ENCODE measurements at places on chromosomes 4 and X.

DNA sequence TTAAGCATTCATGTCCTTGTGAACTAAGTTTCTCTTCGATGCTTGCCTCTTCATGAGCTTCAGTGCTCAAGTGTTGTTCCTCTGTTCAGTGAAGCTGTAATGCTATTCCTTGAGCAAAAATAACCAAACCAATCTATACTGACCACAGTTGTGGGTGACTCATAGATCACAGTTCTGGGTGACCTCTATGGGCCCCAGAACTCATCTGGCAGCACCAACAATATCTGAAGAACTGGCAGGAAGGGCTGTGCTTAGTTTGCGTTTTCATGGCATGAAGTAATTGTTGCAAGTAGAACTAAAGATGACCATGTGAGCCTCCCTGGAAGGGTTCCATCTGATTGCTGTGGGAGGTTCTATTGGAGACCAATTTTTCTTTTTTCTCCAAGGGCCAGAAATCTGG, 106.2 kb downstream of the CCNG2 start:
- no peak for DNase-seq

DNA sequence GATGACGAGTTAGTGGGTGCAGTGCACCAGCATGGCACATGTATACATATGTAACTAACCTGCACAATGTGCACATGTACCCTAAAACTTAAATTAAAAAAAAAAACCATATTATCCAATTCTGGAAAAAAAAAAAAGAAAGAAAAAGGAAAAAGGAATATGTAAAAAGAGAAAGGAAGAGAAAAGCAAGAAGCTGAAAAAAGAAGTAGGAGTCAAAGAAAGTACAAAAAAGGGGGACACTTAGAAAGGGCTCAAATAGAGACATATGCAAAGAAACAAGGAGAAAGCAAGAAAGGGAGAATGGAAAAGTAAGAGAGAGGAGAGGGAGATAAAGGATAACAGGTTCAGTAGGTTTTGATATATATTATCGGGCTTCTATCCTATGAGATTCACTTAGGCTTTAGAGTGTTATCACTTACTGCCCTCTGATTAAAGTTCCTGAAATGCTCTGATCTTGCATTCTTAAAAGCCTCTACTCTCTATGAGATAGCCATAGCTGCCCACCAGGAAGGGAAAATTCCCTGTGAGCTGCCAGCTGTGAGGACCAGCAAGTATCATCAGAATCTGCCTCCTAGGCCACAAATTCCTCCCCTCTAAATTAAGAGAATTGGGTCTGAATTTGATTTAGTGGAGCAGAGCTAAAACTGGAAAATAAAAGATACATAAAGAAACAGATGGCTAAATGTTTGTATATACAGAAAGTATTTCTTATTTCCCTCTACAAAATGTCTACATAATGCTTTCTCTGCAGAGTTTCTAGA, 95.2 kb downstream of the AMMECR1 start:
- DNase-seq: no peak

DNA sequence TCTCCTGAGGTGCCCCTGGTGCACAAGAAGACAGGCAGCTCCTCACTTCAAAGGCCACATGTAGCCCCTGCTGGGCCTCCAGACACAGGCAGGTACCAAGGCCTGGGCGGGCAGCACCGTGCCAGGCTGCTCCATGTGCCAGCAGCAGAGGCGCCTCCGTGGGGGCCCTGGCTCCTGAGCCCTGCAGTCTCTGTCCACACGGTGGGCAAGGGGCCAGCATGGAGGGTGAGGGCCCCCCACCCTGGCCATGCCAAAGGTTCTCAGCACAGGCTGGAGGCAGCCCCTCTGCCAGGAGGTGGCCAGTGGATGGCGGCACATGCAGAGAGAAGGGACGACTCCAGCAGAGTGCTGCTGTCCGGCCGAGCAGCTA, 72.6 kb downstream of the FAM53A start:
- peak; percentile 19 for DNase-seq

- DNase-seq: no peak
Observed at GRCh38 chr4:26135331-26135730, 185.5 kb upstream of the RBPJ start.

DNA sequence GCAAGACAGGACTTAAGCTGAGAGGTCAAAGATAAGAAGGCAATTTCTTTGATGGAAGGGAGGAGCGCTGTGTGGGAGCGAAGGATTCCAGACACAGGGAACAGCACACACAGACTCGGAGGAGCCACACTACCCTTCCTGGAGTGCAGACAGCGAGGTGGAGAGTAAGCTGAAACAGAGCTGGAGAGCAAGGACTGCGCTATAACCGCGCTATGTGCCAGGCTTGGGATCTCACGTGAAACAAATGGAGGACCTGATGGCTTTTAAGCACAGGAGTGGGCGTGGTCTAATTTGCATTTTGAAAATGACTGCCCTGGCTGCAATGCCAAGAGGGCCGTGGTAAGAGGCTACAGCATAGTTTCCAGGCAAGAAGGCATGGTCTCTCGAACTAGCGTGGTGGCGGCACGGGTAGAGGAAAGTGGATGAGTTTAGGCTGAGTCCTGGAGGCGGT, 113.9 kb upstream of the SORBS2 start:
- DNase-seq: peak; percentile 28

GRCh38 chrX:129649268-129650182, 5.2 kb downstream of the APLN start:
- no peak for DNase-seq

GRCh38 chr4:15659768-15660570, 4.8 kb upstream of the FBXL5 start:
- no peak for DNase-seq

DNA sequence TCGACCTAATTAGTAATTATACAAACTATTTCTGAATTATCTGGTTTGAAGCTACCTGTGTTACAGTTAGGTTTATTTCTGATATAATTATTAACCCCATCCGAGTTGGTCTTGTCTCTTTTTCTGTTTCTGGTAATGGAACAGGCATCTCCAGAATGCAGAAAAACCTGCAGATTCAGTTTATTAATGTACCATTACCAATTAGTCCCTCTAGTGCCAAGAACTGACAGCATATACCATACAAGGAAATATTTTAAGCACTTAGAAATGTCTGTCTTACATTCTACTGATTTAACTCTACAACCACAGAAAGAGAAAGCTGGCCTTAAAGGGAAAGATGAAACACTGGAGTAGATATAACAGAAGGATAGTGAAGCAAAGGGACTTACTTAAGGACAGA, 570.6 kb downstream of the CENPC start:
- no peak for DNase-seq

DNA sequence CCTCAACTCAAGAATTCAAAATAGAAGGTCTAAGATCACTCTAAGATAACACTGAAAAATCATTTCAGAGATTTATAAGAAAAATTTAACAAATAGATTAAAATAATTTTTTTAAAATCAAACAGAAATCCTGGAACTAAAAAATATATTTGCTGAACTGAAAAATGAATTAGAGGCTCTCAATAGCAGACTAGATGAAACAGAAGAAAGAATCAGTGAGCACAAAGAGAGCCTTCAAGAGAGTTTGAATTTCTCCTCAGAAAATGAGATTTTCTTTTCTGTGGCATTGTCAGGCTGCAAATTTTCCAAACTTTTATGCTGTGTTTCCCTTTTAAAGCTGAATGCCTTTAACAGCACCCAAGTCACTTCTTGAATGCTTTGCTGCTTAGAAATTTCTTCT, 335.0 kb upstream of the SLC7A11 start:
- no peak for DNase-seq

GRCh38 chr4:59818656-59819055, 1381.5 kb upstream of the ADGRL3 start:
- DNase-seq: no peak

- DNase-seq: no peak
Observed at GRCh38 chrX:42691196-42691595, 86.8 kb downstream of the PPP1R2C start.

- no peak for DNase-seq
Observed at GRCh38 chr4:22458098-22458497, 57.8 kb downstream of the ADGRA3 start.

DNA sequence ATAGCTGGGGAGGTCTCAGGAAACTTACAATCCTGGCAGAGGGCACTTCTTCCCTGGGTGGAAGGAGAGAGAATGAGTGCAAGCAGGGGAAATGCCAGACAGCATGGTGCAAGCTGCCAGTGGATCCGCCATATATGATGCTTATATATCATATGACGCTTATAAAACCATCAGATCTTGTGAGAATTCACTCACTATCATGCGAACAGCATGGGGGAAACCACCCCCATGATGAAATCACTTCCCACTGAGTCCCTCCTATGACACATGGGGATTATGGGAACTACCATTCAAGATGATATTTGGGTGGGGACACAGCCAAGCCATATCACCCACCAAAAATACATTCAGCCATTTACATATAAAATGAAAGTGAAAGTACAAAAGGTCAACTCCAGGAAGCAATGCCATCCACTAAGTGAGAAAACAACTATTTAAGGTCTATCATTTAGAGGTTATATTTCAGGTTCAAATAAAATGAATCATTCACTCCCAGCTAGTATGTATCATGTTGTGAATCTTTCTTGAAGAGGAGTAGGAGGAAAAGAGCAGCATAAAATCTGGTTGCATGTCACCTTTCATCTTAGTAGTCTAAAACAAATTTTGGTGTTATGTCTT, 20.3 kb upstream of the DYNLT3 start:
- DNase-seq: no peak

DNA sequence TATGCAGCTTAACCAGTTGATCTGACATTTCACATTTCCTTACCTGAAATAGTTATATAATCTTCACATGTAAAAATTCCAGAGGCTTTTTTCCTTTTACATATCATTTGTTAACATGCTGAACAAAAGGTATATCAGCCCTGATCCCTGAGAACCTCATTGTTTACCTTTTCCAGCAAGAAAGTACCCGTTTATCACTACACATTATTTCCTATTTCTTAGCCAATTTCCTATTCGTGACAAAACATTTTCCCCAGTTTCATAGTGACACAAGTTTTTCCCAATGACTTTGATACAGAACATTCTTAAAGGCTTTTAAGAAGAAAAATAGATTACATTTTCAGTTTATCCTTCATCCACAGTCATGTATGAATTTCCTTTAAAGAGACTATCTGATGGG, 86.6 kb upstream of the DKK2 start:
- no peak for DNase-seq

- no peak for DNase-seq
Observed at GRCh38 chr4:140291259-140291658, 82.2 kb upstream of the SCOC start.

DNA sequence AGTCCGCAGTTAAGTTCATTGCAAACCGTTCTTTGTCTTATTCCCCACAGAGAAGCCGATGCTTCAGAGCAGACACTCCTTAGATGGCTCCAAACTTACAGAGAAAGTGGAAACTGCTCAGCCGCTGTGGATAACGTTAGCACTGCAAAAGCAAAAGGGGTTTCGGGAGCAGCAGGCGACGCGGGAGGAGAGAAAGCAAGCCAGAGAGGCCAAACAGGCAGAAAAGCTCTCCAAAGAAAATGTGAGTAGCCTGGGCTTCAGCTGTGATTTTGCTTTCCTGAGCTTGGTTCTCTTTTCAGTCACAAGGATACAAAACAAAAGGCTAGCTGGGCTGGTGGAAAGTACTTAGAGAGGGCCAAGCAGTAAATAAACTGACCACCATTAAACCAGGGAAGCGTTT, 64.0 kb downstream of the AASDH start:
- no peak for DNase-seq

DNA sequence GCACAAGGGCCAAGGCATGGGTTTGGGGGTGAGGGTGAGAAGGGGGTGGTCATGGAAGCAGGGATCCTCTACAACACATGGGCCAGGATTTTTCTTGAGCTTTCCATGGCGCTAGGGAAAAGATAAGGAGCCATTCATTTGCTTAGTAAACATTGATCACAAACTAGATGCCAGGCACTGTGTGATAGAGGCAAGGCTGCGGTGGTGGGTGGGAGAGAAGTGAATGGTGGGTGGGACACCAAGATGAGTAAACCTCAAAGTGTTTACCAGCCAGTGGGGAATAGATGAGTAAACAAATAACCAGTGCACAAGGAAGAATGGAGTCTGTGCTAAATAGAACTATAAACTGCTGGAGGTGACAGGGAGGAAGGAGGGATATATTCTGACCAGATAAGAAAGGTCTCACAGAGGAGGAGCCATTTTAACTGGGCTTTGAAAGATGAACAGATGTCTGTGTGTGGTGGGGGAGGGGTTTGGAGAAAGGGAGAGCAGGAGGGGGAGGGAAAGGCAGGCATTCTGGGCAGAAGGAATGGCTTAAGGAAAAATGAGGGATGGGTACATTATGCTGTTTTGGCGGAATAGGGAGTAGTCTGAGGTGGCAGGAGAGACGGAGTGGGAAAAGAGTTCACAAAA, 48.0 kb upstream of the LAS1L start:
- no peak for DNase-seq

DNA sequence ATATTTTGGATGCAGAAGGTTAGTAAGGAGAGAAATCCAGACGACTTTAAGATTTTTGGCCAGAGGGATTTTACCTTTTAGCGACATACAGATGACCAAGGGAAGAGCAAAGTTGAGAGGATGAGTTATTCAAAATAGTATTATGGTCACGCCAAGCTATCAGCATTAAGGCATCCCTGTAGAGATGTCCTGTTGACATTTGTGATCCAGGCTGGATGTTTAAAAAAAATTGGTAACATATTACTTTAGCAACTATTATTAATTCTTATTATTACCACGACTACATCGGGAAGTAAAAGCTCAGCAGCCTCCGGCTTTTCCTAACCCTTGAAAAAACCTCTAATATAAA, 562 bp upstream of the OSTC start:
- DNase-seq: no peak

- DNase-seq: no peak
Observed at GRCh38 chr4:79370026-79370425, 38.0 kb downstream of the GK2 start.

GRCh38 chr4:93732509-93732908, 96.0 kb upstream of the ATOH1 start:
- no peak for DNase-seq

- DNase-seq: no peak
Observed at GRCh38 chrX:123088331-123088730, 95.7 kb upstream of the GRIA3 start.

GRCh38 chr4:47274901-47275300, 188.6 kb downstream of the COMMD8 start:
- DNase-seq: no peak

- DNase-seq: peak; percentile 43
Observed at GRCh38 chr4:113584407-113585150, 177.0 kb downstream of the CAMK2D start.

DNA sequence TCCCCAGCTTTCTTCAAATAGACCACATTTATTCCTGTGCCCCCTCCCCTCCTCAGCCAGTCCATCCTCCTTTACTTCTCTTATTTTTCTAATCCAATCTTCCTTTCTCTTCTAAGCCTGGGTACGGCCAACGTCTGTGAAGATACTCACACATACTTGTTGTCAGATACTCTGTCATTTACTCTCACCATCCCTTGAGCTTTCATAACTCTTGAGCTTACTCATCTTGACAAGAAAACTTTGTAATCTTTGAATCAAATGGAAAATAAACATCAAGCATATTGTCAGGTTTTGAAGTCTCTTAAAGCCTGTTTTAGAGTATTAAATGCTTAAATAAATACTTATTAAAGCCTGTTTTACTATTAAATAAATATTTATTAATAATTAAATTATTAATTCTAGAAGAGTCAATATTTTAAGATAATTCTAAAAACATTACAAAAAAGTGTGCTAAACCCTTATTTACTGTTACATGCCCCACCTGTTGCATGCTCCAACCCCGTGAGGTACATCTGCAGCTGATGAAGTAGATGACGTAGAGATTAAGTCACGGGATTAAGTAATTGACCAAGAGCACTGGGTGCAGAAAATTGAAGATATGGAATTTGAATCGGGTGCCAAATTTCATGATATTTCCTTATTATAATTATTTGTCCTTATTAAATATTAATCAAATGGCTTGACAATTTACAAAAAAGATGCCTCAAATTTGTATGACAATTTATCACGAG, 1.5 kb upstream of the TRIML2 start:
- no peak for DNase-seq

- no peak for DNase-seq
Observed at GRCh38 chrX:17298564-17298963, 76.4 kb upstream of the NHS start.

Measured in left cardiac atrium (tissue), 4 donors.